ENCODE measurements at places on chromosomes 7 and 10. TPM values are rescaled to one million over a fixed set of nuclear protein-coding genes. Genes with fewer than 3 reads are reported as not detected.

FRAT1 gene
- total RNA-seq = 0.45 TPM

SLC26A4 gene
- total RNA-seq = not detected

DNA sequence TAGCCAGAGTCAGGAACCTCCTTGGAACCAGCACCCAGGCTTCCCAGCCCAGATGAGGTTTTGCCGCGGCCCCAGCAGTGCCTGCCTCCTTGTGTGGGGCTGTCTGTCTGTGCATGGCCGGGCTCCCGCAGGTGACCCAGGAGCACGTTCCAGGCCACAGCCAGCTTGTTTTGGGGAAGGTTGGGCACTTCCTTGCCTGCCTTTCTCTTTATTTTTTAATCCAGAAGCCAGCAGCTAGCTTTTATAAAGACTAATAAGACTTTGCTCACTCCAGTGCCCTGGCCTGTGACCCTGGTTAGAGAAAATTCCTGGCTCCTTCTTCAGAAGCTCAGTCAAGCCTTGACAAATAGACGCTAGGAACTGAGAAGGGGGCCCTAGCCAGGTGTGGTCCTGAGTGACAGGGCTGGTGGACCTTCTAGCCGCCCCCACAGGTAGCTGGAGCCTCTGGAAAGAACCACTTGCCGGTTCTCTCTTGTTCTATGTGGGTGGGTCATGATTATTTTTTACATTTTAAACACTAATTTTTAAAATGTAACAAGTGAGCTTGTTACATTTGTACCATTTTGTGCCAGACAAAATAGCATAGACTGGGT lies 837 bp downstream of the SLC29A3 start:
- peak overlapping the region; percentile 88 for H3K4me3 ChIP-seq
- no peak for DNase-seq
- peak overlapping the region; percentile 78 for H3K27ac ChIP-seq
- H3K27me3 ChIP-seq = no peaks in the 10 kb centered on the region
- peaks cover 5% of the 10 kb centered on the region for H3K4me1 ChIP-seq

DNA sequence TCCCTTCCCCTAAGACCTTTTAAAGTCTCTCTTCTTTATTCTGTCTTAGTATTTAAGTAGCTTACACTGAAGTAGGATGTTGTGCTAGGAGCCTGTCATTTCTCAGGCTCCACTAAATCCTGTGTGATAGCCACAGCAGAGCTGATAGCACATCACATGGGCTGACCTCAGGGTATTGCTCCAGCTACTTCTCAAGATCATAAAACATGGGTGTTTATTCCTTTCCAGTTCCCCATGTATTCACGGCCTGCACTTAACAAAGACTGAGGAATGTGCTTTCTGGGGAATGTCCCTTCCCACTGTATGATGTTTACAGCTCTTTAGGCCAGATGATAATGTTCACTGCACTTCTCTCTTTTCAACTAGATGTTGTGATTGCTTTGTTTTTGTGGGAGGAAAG lies 1086.8 kb downstream of the KCNMA1 start:
- H3K27me3 ChIP-seq = no peaks in the 10 kb centered on the region
- no peaks in the 10 kb centered on the region for H3K4me1 ChIP-seq
- H3K4me3 ChIP-seq = no peak overlapping the region
- no peaks in the 10 kb centered on the region for H3K36me3 ChIP-seq
- no peak for DNase-seq
- H3K27ac ChIP-seq = no peak overlapping the region

GRCh38 chr10:77160679-77161078 lies 476.9 kb downstream of the KCNMA1 start:
- no peaks in the 10 kb centered on the region for H3K4me1 ChIP-seq
- no peak for DNase-seq
- H3K27me3 ChIP-seq = peaks cover 4% of the 10 kb centered on the region
- H3K36me3 ChIP-seq = no peaks in the 10 kb centered on the region
- no peak overlapping the region for H3K4me3 ChIP-seq
- no peak overlapping the region for H3K27ac ChIP-seq

DNA sequence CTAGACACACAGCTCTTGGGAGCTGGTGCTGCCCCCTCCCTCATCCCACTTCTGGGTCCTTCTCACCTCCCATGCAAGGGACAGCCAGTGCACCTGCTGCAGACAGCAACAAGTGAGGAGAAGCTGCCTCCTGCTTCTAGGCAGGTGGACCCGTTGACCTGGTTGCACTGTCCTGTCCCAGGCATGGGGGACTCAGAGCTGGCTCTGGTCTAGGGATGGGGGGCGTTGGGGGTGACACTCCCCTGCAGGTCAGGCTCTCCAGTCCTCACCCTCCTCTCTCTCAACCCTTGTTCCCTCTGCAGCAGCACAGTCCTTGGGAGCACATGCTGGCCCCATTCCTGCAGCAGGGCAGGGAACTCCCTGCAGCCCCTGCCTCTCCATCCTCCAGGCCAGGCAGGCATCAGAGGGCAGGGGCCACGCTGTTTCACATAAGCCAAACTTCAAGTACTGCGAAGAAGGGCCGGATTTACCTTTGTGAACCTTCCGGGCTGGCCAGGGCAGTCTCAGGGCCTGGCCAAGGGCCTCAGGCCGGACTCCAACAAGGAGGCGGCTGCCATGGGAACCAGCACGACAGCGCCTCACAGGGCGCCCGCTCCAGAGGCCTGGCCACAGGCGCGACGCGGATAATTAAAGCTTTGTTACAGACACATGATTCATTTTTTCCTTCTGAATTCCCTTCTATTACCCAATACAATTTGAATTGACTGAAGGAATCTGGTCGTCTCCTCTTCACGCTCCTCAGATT lies 48.5 kb downstream of the RASGEF1A start:
- H3K4me1 ChIP-seq = no peaks in the 10 kb centered on the region
- H3K27me3 ChIP-seq = no peaks in the 10 kb centered on the region
- no peaks in the 10 kb centered on the region for H3K36me3 ChIP-seq
- no peak for DNase-seq

GRCh38 chr10:103463499-103463898 lies 4.8 kb upstream of the CALHM1 start:
- no peaks in the 10 kb centered on the region for H3K4me1 ChIP-seq
- no peaks in the 10 kb centered on the region for H3K36me3 ChIP-seq

DNA sequence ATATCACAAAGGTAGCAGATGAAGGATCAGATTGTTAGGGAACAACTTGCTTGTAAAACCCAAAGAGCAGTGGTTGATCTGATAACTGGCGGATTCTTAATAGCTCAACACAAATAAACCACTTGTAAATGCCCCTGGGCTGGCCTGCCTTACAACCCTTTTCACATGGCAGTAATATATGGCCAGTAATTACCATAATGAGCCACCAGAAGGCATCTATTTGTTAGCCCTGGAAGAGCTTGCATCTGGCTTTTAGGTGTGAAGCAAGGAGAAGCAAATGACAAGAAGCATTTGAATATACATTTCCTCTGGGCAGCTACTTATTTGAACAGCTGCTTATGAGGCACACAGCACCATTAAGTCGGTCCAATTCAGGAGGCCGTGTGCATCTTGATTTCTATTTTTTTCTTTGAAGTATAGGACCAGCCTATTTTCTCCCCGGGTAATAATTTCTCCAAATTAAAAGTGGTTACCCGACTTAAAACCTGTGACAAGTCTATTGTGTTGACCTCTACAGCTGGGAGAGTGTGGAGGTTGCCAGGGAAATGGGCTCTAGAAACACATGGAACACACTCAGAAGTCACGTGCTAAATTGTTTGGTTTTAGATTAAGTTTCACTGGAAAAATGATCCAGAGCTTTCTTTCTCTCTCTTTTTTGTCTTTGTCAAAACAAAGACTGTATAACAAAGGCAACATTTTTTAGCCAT lies 113.4 kb downstream of the SEM1 start:
- DNase-seq = peak; percentile 41
- H3K4me3 ChIP-seq = no peak overlapping the region
- H3K27ac ChIP-seq = no peak overlapping the region
- peaks cover 2% of the 10 kb centered on the region for H3K4me1 ChIP-seq

SCIN gene
- 0.09 TPM for total RNA-seq

DNA sequence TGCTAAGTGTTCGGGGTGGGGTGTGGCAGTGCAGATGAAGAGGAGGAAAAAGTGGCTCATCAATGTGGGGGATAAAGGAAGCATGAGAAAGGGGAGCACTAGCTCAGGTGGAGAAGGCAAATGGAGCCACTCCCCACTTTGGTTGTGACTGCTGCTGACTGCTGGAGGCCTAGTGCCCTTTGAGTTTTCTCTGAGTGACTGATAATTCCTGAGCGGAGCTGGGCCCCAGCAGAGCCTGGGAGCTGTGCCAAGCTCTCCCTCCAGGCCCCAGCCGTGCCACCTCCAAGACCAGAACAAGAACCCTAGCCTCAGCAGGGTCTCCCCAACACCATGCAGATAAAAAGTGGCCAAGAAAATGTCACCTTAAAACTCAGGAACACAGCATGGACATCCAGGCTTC lies 9.7 kb upstream of the RASSF4 start:
- H3K4me1 ChIP-seq = peaks cover 8% of the 10 kb centered on the region
- H3K27ac ChIP-seq = no peak overlapping the region
- H3K36me3 ChIP-seq = no peaks in the 10 kb centered on the region
- H3K27me3 ChIP-seq = no peaks in the 10 kb centered on the region

GRCh38 chr7:124403112-124403511 lies 362.5 kb downstream of the GPR37 start:
- no peaks in the 10 kb centered on the region for H3K27me3 ChIP-seq
- H3K36me3 ChIP-seq = no peaks in the 10 kb centered on the region
- H3K27ac ChIP-seq = no peak overlapping the region

GRCh38 chr10:13840036-13840435 lies 253.3 kb downstream of the PRPF18 start:
- H3K4me3 ChIP-seq = no peak overlapping the region
- H3K27ac ChIP-seq = no peak overlapping the region

DNA sequence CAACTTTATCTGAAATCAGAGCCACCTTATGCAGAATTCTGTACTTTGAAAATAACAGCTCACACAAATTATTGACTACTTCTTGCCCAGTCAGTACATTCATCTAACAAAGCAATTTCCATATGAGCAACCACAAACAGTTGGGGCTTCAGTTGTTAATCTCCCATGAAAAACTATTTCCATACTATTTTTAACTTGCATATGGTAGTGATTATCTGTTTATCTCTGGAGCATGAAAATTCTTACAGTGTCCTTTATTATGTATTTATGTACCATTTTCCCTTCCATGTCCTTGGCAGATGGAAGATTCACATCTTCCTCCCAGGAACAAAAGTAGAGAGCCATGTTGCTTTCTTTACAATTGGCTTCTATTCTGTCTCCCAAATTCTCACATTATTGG lies 285.7 kb downstream of the CRPPA start:
- DNase-seq = peak; percentile 52
- no peaks in the 10 kb centered on the region for H3K36me3 ChIP-seq
- H3K4me3 ChIP-seq = no peak overlapping the region
- H3K4me1 ChIP-seq = no peaks in the 10 kb centered on the region
- H3K27me3 ChIP-seq = no peaks in the 10 kb centered on the region
- no peak overlapping the region for H3K27ac ChIP-seq

PRR15 gene
- 0.17 TPM for total RNA-seq

GRCh38 chr7:116239434-116239833 lies 29.1 kb downstream of the TES start:
- H3K36me3 ChIP-seq = peaks cover 21% of the 10 kb centered on the region
- H3K4me3 ChIP-seq = no peak overlapping the region
- DNase-seq = no peak
- H3K27ac ChIP-seq = peak overlapping the region; percentile 87

GRCh38 chr7:2196381-2197378 lies 36.1 kb downstream of the MAD1L1 start:
- peaks cover 17% of the 10 kb centered on the region for H3K4me1 ChIP-seq
- no peak overlapping the region for H3K27ac ChIP-seq
- H3K4me3 ChIP-seq = no peak overlapping the region
- H3K27me3 ChIP-seq = no peaks in the 10 kb centered on the region

SFTPA2 gene
- not detected for total RNA-seq

DNA sequence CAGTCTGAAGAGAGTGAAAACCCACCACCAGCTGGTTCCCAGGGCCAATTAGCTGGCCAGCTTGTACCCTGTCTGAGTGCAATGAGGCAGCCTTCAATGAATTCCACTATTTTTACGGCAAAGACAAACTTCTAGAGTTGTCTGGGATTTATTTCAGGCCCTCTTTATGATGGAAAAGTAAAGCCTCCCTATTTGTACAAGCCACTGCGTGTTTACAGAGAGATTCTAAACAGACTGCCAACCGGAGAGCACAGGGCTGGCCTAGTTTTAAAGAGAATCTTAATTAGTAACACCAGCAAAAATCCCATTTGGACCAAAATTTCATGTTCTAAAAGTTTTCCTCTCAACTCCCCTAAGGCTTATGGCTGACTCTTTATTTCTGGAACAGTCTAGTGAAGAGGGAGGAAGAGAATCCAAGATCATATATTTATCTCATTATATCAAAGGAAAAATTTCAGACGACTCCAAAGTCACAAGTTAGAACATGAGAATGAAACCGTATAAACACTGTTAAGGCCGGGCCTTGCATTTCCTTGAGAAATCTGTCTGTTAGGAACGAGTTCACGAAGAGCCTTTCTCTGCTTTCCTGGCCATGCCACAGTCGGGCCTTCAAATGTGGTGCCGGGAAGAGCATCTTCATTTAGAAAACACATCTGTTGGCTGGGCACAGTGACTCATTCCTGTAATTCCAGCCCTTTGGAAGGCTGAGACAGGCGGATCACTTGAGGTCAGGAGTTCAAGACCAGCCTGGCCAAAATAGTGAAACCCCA lies 724.6 kb upstream of the NRP1 start:
- no peaks in the 10 kb centered on the region for H3K36me3 ChIP-seq
- H3K27me3 ChIP-seq = no peaks in the 10 kb centered on the region
- H3K4me3 ChIP-seq = no peak overlapping the region
- H3K4me1 ChIP-seq = no peaks in the 10 kb centered on the region
- no peak overlapping the region for H3K27ac ChIP-seq

DNA sequence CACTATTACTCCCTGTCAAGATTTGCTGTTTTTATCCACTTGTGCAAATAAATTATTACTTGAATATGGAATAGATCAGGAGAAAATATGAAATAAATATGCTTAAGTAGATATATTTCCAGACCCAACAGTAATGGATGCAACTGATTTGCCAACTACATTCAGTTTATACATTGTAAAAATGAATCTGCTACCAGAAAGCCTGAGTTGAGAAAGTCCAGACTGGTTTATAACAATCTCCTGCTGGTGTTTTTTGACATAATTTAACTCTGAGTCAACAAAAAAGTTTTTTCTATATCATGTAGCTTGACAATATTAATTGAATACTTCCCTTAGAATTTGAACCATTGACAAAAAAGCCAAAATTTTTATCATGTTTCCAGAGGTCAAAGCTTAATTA lies 265.8 kb upstream of the SEMA3D start:
- H3K27ac ChIP-seq = no peak overlapping the region
- H3K36me3 ChIP-seq = no peaks in the 10 kb centered on the region
- no peaks in the 10 kb centered on the region for H3K27me3 ChIP-seq
- H3K4me1 ChIP-seq = no peaks in the 10 kb centered on the region
- DNase-seq = no peak
- H3K4me3 ChIP-seq = no peak overlapping the region

DNA sequence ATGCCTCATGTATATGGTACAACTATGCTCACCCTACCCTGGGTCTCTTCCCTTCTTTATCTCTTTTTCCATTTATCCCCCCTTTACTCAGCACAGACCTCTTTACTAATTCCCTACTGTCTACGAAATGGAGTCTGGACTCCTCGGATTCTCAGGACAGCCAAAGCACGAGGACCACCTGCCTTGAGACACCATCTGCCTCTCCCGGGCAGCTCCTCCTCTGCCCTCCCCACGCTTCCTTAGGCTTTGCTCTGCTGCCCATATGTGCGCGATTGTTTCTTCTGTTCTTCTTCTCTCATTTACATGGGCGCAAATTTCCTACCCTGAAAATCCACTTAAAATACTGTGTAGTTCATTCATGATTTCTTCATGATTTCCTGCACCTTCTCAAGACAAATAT lies 62.7 kb upstream of the STK17A start:
- no peaks in the 10 kb centered on the region for H3K36me3 ChIP-seq
- no peaks in the 10 kb centered on the region for H3K27me3 ChIP-seq
- H3K4me3 ChIP-seq = no peak overlapping the region
- no peak overlapping the region for H3K27ac ChIP-seq
- H3K4me1 ChIP-seq = peaks cover 4% of the 10 kb centered on the region
- DNase-seq = no peak

All from A673 (cell line).